ENCODE measurements at places on chromosomes 12 and 14.

DNA sequence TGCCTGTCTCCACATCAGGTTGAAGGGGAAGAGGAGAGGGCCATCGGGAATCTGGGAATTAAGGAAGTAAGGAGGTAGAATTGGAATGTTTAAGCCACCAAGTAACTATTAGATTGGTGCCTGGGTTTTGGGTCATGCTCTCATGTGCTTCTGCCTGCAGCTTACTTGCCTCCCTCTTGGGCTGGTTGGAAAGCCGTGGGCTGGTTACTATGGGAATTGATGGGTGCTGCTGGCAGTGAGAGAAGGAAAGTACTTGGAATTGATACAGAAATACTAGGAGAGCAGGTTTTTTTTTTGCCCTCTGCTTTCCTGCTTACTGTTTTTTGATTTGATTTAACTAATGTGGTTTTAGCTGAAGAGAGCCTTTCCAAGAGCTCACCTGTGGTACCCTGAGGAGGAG is 493.5 kb upstream of the RGS6 start:
- no peak for DNase-seq

GRCh38 chr14:85464135-85464895 is 65.6 kb upstream of the FLRT2 start:
- DNase-seq, result no peak

DNA sequence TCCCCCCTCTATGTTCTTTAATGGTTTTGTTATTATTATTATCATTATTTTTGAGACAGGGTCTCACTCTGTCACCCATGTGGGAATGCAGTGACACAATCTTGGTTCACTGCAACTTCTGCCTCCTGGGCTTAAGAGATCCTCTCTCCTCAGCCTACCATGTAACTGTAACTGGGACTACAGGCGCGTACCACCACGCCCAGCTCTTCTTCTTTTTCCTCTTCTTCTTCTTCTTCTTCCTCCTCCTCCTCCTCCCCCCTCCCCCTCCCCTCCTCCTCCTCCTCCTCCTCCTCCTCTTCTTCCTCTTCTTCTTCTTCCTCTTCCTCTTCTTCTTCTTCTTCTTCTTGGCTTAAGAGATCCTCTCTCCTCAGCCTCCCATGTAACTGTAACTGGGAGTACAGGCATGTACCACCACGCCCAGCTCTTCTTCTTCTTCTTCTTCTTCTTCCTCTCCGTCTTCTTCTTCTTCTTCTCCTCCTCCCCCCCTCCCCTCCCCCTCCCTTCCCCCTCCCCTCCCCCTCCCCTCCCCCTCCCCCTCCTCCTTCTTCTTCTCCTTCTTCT is 5.4 kb upstream of the KRT7 start:
- no peak for DNase-seq

- no peak for DNase-seq
These were observed 76.0 kb downstream of the RFLNA start for GRCh38 chr12:124370851-124371250.

- no peak for DNase-seq
These were observed 102.0 kb downstream of the DIP2B start for GRCh38 chr12:50606675-50607375.

DNA sequence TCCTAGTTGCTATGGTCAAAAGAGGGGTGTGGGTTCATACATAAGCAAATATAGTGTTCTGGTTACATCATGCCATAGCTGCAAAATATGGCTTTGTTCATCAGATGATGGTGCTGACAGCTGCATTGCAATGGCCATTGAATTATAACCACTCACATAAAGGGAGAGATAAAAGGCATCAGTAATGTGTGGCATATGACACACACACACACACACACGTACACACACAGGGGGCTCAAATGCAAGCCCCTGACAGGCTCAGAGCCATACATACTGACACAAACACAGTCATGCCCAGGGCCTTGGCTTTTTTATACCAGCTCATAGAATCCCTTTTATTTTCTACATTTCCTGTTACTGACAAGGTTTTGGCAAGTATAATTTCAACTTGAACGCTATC is 698.9 kb downstream of the BCL11B start:
- no peak for DNase-seq

GRCh38 chr12:52321418-52321817 is 220 bp upstream of the KRT83 start:
- DNase-seq, result peak; percentile 45

- DNase-seq, result no peak
These were observed 20.9 kb upstream of the ATP5MC2 start for GRCh38 chr12:53696655-53697331.

DNA sequence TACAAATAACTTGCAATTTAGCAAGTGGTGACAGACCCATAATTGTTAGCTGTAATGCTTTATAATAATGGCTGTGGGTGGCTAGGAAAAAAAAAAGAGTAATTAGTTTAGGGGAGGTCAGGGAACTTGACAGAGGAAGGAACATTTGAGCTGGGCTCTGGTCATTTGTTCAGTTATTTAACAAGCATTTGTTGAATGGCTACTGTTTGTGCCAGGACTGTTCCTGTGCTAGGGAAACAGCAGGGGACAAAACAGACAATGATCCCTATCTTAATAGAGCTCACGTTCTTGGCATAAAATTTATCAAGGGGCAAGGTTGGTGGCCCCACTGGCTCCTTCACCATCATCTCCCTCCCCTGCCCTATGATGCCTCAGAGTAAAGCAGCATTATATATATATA is 18.5 kb downstream of the CHST11 start:
- no peak for DNase-seq

GRCh38 chr14:67583711-67584644 is 16.1 kb downstream of the PIGH start:
- no peak for DNase-seq

DNA sequence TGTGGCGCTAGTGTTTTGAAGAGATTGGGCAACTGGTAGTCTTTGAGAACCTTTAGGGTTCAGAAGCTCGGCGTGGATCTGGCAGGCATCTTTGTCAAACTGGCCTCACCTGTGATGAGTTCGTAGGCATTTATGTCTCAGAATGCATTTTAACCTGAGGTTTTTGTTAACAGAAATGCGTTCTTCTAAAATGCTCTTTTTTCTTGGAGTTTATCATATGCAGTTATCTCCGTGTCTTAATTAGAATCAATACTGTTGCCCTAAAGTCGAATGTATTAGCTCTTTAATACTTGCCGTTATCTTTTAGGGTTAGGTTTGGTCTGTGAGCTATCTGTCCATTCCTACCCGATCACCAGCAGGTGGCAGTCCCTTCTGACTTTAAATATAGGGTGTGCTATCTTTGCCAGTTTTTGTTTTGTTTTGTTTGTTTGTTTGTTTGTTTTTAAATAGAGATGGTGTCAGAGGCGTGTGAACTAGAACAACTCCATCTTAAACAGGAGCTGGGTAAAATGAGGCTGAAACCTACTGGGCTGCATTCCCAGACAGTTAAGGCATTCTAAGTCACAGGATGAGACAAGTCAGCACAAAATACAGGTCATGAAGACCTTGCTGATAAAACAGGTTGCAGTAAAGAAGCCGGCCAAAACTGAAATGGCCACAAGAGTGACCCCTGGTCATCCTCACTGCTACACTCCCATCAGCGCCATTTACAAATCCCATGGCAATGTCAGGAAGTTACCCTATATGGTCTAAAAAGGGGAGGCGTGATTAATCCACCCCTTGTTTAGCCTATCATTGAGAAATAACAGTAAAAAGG is 1.4 kb downstream of the ATF1 start:
- peak; percentile 10 for DNase-seq

DNA sequence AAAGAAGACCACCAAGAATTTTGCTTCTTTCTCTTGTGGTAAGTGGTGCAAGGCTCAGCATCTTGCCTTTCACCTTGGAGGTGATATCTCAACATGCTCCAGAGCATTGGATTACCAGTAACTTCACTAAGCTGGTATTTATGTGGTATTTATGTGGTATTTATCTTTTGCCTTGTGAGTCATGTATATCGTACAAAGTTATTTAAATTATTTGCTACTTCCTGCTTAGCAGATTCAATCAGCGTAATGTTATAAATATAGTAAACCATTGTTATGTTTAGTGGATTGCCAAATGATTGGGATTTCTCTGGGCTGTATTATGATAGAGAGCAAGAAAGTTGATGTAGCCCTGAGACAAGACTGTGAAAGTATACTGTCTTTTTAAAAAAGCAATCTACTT is 366.4 kb downstream of the IPO8 start:
- DNase-seq, result no peak

GRCh38 chr14:99143793-99144192 is 128.2 kb downstream of the BCL11B start:
- DNase-seq, result no peak

- DNase-seq, result no peak
These were observed 589.0 kb upstream of the SEL1L start for GRCh38 chr14:82122655-82123054.

- DNase-seq, result no peak
These were observed 21.1 kb downstream of the IFNG start for GRCh38 chr12:68138480-68138879.

DNA sequence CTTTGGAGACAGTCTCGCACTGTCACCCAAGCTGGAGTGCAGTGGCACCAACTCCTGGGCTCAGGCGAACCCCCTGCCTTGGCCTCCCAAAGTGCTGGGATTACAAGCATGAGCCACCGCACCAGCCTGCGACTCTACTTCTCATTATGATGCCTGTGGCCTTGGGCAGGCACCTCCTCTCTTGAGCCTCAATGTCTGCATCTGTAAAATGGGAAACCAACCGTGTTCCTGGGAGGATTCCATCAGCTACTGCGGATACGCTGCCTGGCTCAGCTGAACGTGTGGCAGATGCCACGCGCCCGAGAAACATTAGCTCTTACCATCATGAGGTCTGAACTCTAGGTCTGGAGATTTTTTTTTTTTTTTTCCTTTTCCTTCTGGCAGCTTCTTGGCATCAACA is 5.8 kb downstream of the TESC start:
- DNase-seq, result no peak

DNA sequence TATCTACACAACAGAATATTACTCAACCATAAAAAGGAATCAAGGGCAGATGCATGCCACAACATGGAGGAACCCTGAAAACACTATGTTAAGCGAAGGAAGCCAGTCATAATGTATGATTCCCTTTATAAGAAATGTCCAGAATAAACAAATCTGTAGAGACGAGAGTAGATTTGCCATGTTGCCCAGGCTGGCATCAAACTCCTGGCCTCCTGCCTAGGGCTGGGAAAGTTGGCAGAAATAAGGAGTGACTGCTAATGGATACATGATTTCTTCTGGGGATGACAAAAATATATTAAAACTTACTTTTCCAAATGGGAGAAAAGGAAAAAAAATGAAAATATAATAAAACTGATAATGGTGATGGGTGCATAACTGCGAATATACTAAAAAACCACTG is 10.9 kb downstream of the CLIP1 start:
- no peak for DNase-seq

DNA sequence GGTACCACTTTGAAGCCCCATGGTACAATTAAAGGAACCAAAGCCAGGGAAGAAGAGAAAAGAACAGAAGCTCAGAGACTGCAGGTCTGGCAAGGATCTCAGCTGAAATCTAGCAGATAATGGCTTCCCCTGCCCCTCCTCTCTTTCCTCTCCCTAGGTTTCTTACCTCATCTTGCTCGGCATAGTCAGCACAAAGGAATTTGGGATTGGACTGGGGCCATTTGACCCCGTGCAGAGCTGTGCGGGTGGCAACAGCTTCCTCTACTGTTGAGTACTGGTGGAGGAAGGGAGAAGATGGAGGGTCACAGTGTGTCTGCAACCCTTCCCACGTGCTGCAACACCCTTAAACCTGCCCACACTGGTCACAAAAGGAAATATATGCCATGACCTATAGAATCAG is 4.7 kb upstream of the CDH24 start:
- DNase-seq, result no peak

- no peak for DNase-seq
These were observed 8.7 kb downstream of the BCAT1 start for GRCh38 chr12:24940157-24940556.

DNA sequence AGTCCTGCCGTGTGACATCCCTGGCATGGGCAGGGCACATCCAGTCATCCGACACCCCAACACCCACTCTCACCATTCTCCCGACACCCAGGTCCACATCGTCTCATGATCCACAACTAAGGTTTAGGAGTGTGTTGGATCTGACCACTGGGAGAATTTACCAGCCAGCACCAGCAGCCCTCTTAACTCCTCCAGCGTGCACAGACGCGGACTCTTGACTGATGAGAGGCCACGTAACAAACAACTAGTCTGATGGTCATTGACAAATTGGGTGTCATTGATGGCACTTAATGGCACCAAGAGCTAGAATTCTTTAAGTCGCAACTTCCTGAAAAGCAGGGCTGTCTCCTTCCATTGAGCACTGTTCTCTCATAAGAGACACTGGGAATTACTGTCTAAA is 203.0 kb upstream of the SFSWAP start:
- DNase-seq, result no peak

DNA sequence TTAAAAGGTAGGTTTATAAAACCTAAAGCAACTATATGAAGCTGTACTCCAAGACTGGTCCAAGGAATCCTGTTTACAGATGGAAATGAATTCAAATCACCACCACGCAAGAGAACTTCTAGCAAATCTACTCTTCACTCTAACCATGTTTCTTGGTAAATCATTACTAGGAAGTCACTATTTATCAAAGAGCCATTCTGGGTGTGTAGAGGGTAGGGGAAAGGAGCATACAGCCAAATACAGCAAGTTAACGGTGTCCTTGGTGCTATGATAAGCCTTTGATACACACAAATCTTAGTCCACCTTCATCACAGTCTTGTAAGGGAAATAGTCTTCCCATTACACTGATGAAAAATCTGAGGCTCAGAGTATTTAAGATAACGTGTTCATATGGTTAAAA is 16.8 kb downstream of the NIN start:
- DNase-seq, result no peak

GRCh38 chr14:58353516-58354299 is 42.0 kb upstream of the TOMM20L start:
- no peak for DNase-seq

All from substantia nigra (tissue), 51 donors.